IMR-90 (cell line): ENCODE measurements at places on chromosomes 1 and 21.

GRCh38 chr1:20141001-20141400 lies 1.9 kb downstream of the PLA2G2F start:
- DNase-seq: no peak

GRCh38 chr1:8063298-8064036 lies 37.4 kb upstream of the ERRFI1 start:
- DNase-seq: no peak

DNA sequence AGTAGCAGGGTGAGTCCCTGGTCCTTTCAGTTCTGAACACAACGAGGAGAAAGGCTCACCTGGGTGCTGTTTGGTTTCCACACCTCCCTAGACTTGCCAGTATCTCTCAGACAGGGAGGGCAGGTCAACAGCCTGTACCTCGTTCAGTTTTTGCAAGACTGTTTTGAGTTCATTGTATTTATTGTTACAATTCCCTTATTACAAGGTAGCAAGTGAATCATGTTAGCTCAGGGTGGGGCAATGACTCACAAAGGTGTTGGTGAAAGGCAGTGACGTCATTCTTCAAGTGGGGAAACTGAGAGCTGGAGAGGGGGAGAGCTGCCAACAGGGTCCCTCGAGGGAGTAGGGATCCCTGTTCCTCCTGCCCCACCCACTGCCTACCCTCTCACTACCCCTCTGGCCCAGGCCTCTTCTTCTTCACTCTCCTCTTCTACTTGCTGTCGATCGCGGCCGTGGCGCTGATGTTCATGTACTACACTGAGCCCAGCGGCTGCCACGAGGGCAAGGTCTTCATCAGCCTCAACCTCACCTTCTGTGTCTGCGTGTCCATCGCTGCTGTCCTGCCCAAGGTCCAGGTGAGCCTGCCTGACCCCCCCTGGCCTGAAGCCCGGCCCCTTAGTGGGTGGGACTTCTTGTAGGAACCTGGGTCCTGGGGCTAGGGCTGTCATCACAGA lies 13.4 kb downstream of the SERINC2 start:
- DNase-seq: no peak

GRCh38 chr1:228171221-228171891 lies 5.8 kb downstream of the IBA57 start:
- DNase-seq: no peak

DNA sequence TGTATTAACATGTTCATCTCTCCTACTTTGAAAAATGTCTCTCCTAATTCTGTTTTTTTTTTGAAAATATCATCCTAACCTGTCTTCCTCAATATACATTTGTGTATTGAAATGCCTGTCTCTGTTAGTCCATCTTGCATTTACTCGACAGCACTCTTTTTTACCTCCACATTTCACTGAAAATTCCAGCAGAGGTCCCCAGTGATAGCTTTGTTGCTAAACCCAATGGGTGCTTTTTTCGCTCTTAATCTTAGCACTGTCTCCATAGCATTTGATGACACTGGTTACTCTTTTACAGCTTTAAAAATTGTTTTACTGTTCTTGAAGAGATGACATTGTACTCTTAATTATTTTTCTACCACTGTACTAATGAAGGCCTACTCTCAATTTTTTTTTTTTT lies 10.8 kb downstream of the OSBPL9 start:
- peak; percentile 67 for DNase-seq

GRCh38 chr1:167455786-167456446 lies 62.4 kb downstream of the CD247 start:
- DNase-seq: no peak

- DNase-seq: no peak
Measured at GRCh38 chr1:52920791-52921291, 699 bp downstream of the ECHDC2 start.

DNA sequence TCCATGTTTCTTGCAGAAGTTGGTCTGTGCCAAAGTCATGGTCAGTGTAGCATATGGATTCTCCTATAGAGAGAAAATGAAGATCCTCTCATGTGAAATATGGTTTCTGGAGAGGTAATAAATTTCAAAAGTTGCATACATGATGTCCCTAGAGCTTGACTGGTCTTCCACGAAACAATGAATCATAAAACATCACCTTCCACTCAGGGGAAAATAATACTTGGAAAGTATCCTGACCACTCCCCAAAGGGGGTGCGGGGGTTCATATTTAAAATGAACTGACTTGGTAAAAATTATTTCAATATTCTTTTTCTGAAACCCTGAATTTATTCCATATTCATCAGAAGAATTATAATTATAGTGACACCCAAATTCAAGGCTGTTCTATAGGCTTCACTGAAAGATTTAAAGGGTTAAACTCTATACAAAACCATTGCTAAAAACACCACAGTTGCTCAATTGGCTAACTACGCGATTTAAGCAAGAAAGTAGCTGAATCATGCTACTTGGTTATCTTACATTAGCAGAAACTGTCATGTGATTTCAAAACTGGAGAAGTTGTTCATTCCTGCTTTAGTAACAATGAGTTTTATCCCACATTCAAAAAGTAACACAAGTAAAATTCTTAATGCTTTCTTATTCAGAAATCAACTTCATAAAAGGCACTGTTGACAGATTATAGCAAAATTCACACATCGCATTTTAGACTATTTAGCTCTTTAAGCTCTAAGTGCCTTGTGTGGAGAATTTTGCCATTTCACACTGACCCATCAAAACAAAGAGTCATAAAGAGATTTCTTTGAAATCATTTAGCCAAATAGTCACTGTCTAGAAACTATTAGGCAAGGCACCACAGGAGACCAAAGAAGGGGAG lies 5.3 kb downstream of the CREG1 start:
- DNase-seq: peak; percentile 53

DNA sequence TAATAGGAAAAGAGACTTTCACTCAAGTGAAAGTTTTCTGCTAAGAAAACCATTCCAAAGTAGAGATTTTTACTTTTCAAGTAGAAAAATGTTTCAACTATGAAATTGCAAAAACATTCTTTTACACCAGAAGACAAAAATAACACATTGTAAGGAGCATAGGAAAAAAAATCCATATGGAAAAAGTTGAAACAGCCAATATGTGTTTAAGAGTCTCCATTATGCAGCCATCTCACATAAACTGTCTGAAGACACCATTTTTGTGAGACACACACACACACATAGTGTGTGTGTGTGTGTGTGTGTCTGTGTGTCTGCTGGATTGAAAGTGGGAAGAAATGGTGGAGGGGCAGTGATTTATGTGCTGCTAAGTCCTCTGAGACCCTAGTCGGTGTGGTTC lies 162.1 kb downstream of the HHAT start:
- DNase-seq: no peak

- no peak for DNase-seq
Measured at GRCh38 chr1:221444346-221444745, 297.5 kb downstream of the DUSP10 start.

- no peak for DNase-seq
Measured at GRCh38 chr1:178385662-178386061, 111.1 kb downstream of the CLEC20A start.

DNA sequence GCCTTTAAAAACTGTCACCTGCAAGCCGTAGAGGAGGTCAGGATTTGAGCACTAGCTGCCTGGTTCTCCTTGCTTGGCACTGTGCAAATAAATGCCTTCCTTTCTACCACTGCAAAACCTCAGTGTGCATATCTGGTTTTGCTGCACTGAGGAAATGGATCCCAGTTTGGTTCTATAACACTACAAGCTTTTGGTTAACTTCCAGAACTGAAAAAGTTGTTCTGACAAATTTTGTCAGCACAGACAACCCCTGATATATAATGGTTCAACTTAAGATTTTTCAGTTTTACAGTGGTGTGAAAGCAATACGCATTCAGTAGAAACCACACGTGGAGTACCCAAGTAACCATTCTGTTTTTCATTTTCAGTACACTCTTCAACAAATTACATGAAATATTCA lies 29.8 kb upstream of the GALNT2 start:
- DNase-seq: no peak

GRCh38 chr1:87201768-87202167 lies 126.9 kb upstream of the LMO4 start:
- DNase-seq: no peak

DNA sequence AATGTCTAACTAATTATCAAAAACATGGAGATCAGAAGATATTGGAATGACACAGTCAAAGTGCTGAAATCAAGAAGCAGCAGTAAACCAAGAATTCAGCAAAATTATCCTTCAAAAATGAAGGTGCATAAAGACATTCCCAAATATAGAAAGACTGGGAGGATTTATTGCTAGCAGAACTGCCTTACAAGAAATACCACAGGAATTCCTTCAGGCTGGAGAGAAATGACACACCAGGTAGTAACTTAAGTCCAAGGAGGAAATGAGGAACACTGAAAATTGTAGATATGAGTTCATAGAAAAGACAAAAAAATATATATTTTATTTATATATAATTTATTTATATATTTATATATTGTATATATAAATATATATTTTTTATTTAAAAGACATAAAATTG lies 217.2 kb downstream of the RPS6KC1 start:
- peak; percentile 63 for DNase-seq

DNA sequence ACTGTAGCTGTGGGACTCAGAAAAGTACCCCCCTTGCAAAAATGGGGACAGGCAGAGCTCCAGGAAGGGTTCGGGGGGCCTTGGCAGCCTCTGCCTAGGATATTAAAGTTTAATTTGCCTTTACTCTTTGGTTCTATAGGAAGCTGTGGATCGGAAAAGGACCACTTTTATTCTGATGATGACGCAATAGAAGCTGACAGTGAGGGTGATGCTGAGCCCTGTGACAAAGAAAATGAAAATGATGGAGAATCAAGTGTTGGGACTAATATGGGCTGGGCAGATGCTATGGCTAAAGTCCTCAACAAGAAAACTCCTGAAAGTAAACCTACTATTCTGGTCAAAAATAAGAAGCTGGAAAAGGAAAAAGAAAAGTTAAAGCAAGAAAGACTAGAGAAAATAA lies 17.1 kb downstream of the RRP15 start:
- DNase-seq: no peak

- DNase-seq: peak; percentile 86
Measured at GRCh38 chr1:6603915-6604558, 1.4 kb upstream of the KLHL21 start.

DNA sequence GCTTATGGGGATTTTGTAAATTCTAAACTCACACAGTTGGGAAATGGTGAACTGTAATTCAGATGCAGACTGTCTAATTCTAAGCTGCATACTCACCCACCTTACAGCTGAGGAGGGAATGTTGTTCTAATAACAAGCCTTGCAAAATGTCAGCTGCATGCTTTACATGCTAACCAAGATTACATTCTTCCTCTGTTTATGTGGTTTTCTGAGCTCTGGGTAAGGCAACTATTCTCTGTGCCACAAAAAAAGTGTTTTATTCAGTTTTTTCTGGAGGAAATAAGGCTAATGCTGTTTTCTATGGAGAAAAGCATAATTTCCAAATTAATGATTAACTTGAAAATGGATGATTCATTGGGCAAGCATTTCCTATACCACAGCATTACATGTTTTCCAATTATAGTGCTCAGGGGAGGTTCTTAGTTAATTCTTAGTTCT lies 64.9 kb downstream of the RGS13 start:
- peak; percentile 95 for DNase-seq

DNA sequence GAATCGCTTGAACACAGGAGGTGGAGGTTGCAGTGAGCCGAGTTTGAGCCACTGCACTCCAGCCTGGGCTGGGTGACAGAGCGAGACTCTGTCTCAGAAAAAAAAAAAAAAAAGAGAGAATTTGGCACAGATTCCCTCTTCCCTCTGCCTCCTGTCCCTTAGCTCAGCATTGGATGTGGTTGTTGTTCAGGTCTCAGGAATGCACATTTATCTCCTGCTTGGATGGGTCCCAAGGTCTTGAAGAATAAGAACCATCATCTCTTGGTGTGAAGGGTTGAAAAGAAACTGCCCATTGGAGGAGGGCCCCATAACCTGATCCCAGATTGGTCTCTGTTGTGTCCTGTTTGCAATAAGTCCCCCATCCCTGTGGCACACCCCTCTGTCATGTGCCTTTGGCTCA lies 34.9 kb downstream of the UBIAD1 start:
- peak; percentile 7 for DNase-seq

GRCh38 chr1:110857964-110858948 lies 14.7 kb upstream of the CD53 start:
- DNase-seq: no peak

DNA sequence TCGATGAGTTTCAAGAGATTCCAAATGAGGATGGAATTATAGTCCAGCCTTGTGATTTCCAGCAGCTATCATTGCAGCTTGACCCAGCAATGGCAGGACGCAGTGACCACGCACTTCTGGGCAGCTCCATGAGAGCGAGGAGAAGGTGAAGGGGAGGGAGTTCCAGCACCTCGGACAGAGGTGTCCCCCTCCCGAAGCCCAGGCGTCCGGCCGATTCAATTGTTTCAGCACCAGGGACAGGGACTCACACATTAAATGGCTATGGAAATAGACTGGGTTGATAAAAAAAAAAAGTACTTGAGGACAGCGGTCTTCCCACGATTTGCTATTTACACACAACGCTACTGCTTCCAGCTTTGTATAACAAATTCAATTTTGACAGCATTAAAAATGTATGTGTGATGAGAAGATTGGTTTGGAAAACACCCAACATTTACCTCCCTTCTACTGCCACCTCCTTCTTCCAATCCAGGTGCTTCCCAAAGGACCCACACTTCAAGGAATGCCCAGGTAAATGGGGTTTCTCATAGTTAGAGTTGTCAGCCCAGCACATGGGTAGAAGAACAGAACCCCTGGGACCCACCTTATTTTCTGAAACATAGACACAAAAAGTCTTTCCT lies 71.8 kb downstream of the DISP3 start:
- peak; percentile 72 for DNase-seq

DNA sequence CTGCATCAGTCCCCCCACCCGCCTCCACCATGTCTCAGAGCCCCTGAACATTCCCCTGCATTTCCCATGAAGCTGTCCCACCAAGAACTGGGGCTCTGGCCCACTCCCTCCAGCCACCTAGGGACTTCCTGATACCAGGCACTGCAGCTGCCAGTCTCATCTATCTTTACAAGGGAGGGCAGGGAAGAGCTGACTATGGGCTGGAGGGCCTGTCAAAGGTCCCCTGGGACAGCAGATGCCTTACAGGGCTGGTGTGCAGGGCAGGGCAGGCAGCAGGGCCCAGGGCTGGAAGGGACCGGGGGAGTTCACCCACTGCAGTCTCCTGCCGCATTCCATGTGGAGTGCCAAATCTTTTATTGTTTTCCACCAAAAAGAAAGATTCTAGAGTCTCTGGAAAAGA lies 17.6 kb downstream of the SHISA4 start:
- no peak for DNase-seq
